ENCODE measurements at places on chromosomes 7 and 10.

DNA sequence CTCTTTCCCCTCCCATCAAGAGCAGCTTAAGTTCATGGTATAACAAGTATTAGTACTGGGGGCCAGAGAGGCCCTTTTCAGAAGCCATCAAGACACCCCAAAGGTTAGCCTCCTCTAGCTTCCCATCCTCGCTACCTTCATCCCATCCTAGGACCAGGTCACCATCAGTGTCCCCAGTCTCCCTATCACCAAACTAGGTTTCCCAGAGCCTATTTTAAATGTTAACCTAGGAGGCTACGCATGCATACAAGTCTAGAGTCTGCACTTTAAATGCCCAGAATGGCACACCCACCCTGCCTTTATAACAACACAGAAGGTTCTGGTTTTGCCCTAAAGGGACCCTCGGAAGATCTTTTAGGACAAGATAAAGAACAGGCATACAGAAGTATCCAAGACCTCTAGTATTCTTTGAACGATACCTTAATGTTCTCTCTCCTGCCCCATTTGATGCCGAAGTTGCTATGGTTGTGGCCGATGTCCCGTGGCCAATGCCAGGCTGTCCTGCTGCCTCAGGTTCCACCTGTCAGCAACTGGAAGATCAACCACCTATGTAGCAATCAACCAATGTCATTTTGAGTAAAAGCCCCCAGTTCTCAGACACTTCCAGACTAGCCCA is 2.2 kb downstream of the GPRIN2 start:
- DNase-seq, result no peak

DNA sequence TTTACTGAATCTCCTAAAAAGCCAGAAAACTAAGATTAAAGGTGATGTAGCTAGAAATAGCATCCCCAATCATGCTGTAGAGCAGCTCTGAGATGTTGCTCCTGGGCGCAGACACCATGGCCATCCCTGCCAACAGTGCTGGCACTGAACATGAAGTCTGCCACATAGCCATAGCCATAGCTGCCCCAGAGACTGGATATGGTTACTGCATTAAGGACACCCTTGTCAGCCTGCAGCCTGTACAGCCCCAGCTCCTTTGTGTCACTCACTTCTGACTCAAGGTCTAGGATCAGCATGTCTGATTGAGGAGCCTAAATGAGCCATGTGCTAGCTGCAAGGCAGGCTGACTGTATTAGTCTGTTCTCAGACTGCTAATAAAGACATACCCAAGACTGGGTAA is 284.6 kb downstream of the RPS24 start:
- no peak for DNase-seq

GRCh38 chr7:79227044-79227443 is 226.4 kb downstream of the MAGI2 start:
- no peak for DNase-seq

- no peak for DNase-seq
These were observed 411.3 kb downstream of the CCSER2 start for GRCh38 chr10:84739641-84740040.

DNA sequence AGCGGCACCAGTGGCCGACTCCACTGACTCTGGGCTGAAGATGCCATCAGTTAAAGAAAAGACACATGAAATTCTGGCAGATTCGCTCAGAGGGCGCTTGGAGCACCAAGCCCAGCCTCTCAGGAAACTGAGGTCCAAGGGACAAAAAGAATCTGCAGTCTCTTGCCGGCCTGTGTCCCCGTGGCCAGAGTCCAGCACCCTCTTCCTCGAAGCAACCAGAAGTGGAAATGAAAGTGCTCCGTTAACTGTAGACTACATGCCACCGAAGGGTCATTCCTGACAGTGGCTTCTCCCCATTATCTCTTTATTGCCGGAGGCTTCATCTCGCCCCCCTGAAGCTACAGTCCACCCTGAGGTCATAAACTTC is 1.0 kb upstream of the CHST15 start:
- no peak for DNase-seq

- no peak for DNase-seq
These were observed 146.3 kb upstream of the CHST15 start for GRCh38 chr10:124239696-124240095.

GRCh38 chr10:113506476-113506875 is 46.4 kb upstream of the HABP2 start:
- DNase-seq, result no peak

DNA sequence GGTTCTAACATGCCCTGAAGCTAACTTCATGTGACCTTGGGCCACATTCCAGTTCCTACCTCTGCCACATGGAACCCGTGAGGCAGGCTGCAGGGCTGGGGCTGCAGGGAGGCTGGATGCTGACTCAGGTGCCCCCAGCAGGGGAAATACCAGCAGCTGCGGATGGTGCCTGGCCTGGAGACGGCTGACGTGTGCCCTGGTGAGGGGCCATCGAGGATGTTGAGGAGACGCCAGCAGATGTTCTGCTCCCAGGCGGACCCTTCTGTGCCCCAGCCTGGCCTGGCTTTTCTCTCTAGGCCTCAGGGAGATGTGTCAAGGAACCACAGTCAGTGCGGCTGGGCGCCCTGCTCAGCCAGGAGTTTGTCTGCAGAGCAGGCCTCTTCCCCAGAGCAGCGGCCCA is 8.8 kb downstream of the BAG3 start:
- no peak for DNase-seq

- no peak for DNase-seq
These were observed 150.5 kb downstream of the DKK1 start for GRCh38 chr10:52464368-52465124.

DNA sequence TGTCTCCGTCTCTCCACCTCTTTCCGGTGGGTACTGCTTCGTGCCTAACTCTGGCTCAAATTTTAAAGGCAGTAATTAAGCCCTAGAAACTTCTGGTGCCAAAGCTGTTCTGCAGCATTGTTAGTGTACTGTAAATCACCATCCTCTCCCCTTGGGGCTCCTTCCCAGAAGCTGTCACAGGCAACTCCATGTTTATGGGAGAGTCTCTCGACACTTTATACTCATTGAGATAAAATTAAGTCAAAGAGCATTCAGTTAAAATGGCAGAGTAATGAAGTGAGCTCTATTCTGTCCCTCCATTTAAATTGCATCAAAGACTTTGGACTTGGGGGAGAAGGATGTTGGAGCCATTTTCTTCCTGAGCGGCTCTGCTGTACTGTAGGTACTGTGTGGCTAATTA is 274.8 kb downstream of the SFMBT2 start:
- DNase-seq, result no peak

GRCh38 chr7:41769162-41769561 is 66.3 kb upstream of the INHBA start:
- DNase-seq, result no peak

DNA sequence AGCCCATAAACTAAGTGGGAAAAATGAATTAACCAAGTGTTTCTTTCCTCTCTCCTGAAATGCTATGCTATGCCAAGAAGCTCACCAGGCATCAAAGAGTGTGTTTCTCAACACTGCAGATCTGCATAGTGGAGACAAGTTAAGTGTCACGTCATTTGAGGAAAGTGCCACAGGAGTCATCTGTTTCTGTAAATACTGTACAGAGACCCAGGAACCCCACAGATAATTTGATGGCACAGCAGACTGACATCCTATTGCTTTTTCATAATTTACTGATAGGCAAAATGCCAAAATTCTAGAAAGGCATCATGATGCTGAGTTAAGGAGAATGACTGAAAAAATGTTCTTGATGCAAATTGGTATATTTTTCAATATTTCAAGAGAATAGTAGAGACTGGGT is 124.3 kb downstream of the NRCAM start:
- DNase-seq, result no peak

- no peak for DNase-seq
These were observed 232.7 kb downstream of the PHF14 start for GRCh38 chr7:11206177-11206899.

- DNase-seq, result no peak
These were observed 3.5 kb upstream of the GRID1 start for GRCh38 chr10:86370006-86370585.

- no peak for DNase-seq
These were observed 189.6 kb downstream of the COBL start for GRCh38 chr7:51126813-51127617.

DNA sequence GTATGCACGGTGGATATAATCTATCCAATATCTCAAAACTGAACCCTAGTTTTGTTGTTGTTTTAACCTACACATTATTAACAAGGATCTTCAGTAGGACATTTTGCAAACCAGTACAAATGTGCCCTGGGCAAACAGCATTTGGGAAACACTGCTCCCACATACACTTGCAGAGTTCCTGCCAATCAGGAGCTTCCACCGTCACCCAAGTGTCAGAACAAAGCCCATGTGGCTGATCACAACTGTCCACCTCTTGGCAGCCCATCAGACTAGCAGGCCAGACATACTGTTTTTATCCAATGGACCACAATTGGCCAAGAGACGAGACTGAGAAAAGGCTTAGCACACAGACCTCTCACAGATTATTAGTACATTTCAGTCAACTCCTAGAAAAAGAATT is 200.4 kb downstream of the FAM107B start:
- no peak for DNase-seq

GRCh38 chr7:7765422-7765821 is 47.0 kb upstream of the RPA3 start:
- DNase-seq, result no peak

DNA sequence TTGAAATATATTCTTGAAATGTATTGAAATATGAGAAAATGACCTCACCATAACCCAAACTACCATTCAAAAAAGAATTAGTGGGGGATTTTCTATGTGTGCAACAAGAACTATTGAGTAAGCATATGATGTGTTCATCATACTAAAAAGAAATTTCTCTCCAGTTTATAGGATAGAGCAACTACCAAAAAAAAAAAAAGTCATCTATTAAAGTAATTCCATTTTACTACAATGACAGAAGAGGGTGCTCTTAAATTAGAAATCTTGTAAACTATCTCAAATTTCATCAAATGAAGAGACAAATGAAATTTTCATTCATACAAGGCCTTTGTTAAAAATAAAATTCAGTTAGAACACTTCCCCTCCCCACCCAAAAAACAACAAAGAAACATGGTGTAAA is 195.4 kb upstream of the PLXDC2 start:
- DNase-seq, result no peak

GRCh38 chr10:10778959-10779358 is 238.7 kb upstream of the CELF2 start:
- DNase-seq, result no peak

GRCh38 chr7:108270385-108271015 is 140.3 kb upstream of the LAMB4 start:
- DNase-seq, result no peak

GRCh38 chr7:71716690-71717089 is 584.7 kb downstream of the GALNT17 start:
- DNase-seq, result no peak

GRCh38 chr7:102413611-102414010 is 17.4 kb downstream of the PRKRIP1 start:
- DNase-seq, result no peak

DNA sequence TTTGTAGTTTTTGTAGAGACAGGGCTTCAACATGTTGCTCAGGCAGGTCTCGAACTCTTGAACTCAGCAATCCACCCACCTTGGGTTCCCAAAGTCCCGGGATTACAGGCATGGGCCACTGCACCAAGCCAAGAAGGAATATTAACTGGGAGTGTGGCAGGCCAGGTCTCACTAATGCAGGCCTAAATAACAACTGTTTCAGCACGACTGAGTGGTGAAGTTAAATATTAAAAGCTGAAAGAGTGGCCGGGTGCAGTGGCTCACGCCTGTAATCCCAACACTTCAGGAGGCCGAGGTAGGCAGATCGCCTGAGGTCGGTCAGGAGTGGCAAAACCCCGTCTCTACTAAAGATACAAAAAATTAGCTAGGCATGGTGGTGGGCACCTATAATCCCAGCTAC is 21.1 kb downstream of the CHUK start:
- no peak for DNase-seq

GRCh38 chr7:85554236-85555178 is 367.7 kb upstream of the SEMA3D start:
- DNase-seq, result no peak

DNA sequence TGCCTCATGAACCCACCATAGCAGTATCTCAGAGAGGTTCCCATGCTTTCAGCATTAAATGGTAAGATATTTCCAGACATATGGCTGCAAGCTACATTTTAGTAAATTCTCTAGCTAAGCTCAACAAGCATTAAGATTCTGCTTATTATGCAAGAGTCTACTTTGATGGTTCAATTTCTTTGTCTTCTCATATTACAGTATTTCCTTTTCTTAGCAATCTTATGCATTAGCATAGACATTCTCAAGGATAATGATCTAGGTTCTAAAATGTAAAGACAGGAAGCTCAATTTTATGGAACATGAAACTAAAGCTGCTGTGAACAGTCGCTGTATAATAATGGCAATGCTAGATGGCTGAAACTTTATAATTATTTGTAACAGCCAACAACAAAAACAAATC is 39.2 kb downstream of the MEOX2 start:
- DNase-seq, result no peak

GRCh38 chr7:3103614-3104398 is 60.1 kb upstream of the CARD11 start:
- DNase-seq, result no peak

GRCh38 chr10:58712141-58712540 is 199.5 kb downstream of the BICC1 start:
- no peak for DNase-seq

DNA sequence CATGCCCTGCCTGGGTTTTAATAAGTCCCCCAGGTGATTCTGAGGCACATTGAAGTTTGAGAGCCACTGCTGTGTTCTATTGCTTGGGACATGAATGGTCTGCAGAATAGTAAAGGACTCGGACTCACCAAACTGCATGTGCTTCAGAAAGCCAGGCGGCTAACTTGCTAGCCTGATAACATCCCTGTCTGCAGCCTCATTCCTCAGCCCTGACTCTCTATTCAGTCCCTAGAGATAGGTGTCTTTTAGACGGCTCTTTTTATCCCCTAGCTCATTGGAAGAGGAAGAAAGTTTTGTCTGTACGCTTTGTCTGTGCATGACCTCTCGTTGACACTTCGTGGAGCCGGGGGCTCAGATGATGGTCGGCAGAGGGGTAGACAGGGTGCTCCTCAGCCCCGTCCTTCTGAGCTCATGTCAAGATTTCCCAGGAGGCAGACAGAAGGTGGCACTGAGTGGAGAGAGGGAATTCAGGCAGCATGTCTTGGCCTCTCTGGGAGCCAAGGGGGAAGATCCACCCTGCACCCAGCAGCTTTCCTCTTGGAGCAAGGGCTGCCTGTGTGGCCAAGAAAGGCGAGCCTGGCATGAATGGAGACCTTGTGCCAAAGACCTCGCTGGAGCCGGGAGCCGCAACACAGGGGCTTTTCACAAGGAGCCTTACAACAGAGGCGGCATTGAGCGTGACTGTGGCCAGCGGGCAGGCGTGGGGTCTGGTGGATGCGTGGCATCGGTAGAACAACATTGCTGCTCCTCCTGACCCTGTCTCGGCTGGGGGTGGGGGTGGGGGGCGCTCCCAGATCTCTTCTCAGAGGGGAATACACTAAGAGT is 51.1 kb upstream of the PODXL start:
- DNase-seq, result no peak

- no peak for DNase-seq
These were observed 2.8 kb downstream of the CRYGN start for GRCh38 chr7:151437159-151437553.

Data from activated CD4-positive, alpha-beta T cell treated with anti-CD3 and anti-CD28 coated beads, Interleukin-2, amount 50 U/mL, for 4 hours (primary cell).